GM13976 (cell line): ENCODE measurements at places on chromosomes 7 and 10.

- DNase-seq = no peak
Measured at GRCh38 chr7:28787106-28787505, 171.0 kb downstream of the TRIL start.

DNA sequence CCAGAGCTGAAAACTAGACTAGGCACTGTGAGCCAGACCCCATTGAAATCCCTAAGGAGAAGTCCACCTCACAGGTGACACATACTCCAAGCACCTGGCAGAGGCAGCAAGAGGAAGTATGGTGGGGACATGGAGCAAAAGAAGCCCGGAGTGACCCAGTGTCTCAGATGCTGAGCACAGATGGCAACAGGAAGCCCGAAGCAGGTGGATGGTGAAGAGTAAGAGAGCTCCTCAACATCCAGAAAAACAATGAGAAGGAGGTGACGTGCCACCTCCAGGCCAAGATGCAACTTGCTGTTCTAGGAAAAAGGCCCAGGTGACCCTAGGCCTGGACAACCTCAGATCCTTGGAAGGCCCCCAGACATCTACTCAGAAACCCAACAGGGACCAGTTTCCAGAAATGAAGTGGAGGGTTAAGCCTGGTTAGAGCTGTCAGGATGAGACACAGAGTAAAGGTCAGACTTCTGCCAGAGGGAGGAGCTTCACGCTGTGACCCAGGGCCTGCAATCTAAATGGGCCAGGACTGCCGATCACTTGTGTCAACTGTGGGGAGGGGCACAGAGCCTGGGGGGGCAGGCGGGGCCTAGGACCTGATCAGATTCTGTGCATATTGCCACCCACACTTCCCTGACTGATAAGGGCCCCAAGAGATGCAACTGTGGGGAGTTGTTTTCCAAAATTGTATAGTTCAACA, 2.4 kb upstream of the COBL start:
- no peak for DNase-seq

DNA sequence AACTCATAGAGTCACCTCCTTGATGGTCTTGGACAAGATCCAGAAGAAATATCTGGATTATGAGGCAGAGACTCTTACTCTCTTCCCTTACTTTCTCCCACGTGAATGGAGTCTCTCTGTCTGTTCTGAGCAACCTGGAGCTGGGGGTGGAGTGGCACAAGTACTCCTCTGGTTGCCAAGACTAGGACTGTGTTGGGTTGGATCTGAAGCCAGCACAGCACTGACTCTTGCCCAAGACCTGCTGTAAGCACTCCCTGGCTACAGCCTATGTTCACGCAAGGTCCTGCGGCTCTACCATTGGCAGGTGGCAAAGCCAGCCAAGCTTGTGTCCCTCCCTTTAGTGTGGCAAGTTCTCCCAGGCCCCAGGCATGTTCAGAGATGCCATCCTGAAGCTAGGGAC, 488.2 kb upstream of the NRG3 start:
- no peak for DNase-seq

GRCh38 chr7:151251328-151251688, 2.8 kb upstream of the SMARCD3 start:
- no peak for DNase-seq

GRCh38 chr10:58206251-58206650, 61.4 kb downstream of the IPMK start:
- no peak for DNase-seq
